ENCODE measurements at places on chromosomes 1 and 21.

GRCh38 chr1:54581621-54582035, 33.6 kb downstream of the ACOT11 start:
- DNase-seq, result peak; percentile 74

- no peak for DNase-seq
These were observed 144.1 kb upstream of the CTTNBP2NL start for GRCh38 chr1:112251766-112252506.

GRCh38 chr1:234629026-234629425, 19.0 kb upstream of the IRF2BP2 start:
- no peak for DNase-seq

DNA sequence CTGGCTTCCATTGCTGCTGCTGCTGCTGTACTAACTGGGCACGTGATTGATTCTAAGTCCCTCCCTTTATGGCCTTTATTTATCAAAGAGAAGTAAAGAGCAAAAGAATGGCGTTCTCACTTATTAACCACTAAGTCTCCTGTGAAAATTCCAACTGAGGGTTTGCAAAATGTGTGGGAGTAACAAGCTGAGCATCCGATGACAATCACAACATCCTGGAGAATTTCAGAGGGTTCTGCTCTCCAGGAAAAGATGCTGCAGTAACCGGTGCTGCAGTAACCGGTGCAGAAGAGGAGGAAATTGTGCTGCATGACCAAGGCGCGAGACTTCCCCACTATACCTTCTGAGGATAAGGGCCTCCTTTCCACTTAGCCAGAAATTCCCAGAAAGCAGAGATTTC, 12.7 kb upstream of the MX2 start:
- no peak for DNase-seq

DNA sequence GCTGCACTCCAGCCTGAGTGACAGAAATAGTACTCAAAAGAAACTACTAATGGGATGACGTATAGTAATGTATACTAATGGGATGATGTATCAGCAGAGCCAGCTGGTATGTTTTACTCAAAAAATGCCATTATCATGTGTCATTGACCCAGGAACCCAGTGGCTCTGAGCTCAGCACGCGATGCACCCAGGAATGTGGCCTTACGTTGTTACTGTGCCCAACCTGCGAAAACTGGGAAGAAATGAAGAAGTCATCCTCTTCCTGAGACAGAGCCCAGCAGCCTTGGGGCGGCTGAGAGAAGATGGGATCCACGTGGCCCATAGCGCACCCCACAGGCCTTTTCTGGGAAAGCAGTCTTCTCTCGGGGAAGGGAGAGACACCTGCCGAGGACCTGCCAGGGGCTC, 8.8 kb downstream of the UBE2J2 start:
- no peak for DNase-seq

DNA sequence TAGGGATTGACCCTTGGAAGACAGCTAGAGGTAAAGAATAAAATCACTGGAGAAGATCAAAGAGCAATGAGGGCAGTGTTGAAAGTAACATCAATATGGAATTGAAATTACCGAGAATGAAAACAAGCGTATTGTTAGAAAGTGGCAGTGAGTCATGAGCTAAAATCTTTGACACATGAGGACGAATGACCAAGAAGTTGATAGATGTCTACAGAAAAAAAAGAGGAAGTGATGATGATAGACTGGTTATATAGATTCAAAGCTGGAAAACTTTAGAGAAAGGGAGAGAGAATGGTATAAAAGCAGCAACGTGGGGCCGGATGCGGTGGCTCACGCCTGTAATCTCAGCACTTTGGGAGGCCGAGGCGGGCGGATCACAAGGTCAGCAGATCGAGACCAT, 12.5 kb upstream of the DNM3 start:
- no peak for DNase-seq

GRCh38 chr1:91282695-91283420, 121.8 kb downstream of the HFM1 start:
- DNase-seq, result peak; percentile 61

DNA sequence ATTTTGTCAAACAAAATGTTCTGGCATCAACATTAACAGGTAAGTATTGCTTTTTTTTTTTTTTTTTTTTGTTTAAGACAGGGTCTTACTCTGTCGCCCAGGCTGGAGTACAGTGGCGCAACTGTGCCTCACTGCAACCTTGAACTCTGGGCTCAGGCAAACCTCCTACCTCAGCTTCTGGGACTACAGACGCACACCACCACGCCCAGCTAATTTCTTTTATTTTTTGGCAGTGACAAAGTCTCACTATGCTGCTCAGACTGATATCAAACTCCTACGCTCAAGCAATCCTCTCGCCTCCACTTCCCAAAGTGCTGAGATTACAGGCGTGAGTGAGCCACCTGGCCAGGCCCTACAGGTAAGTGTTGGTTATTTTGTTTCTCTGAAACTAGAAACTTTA, 2.4 kb downstream of the TUT4 start:
- no peak for DNase-seq

- DNase-seq, result no peak
These were observed 231.2 kb downstream of the DSCAM start for GRCh38 chr21:40615505-40616376.

DNA sequence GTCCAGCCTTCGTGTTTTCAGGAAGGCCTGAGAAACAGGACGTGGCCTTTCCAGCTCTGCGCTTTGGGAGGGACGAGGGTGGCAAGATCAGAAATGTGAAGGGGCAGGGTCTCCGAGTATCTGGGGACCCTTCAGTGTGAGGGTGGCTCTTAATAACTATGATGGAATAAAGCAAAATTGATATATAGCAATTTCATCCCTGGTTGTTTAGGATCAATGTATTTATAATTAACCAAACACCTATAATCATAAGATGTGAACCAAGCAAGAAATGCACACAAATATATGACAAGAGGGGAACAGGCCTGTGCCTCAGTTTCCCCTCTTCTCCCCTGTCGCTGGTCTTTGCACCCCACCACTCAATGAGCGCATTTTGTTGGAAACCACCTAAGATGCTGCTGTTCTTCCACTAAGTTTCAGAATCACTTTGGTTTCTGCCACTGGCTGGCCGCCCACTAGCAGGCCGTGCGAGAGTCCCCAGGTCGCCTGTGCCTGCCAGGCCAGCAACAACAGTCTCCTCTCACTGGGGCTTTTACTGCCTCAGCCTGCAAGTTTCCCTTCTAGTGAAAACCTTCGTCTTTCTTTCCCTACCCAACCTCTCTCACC, 36.6 kb downstream of the UBASH3A start:
- DNase-seq, result no peak

DNA sequence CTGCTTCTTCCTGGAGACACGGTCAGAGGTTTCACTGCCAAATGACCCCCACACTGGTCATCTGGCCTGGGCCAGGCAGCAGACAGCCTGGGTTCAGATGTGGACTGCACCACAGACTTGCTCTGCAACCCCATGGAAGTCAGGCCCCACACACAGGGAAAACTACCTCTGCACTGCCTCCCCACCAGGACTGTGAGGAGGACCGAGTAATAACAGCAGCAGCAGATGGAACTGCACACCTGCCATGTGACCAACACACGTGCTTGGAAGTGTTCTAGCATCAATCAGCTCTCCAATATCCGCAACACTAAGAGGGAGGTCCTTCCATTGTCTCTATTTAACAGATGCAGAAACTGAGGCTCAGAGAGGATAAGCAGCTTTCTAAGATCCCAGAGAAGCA, 51.4 kb downstream of the SLC9A1 start:
- DNase-seq, result no peak

GRCh38 chr1:115332813-115333608, 5.0 kb downstream of the NGF start:
- no peak for DNase-seq

- no peak for DNase-seq
These were observed 19.2 kb downstream of the TRPM2 start for GRCh38 chr21:44372616-44373015.

GRCh38 chr1:75785320-75785982, 605 bp upstream of the RABGGTB start:
- no peak for DNase-seq

GRCh38 chr1:97906567-97907241, 14.1 kb downstream of the DPYD start:
- no peak for DNase-seq

DNA sequence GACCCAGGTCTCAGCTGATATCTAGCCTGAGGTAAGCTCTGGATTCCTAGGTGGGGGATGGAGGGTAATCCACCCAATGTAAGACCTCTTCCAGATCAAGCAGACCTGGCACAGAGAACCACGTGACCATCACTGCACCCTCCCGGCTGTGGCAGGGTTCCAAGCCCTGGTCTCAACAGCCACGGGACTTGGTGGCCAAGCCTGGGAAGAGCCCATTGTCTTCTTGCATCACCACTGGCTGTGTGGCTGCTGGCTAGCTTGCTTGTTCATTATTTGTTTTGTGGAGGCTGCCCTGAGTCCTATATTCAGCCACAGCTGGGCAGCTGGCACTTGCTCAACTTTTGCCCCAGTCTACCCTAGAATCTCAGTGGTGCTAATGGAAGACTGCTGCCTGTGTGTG, 24.1 kb upstream of the NFASC start:
- DNase-seq, result no peak

DNA sequence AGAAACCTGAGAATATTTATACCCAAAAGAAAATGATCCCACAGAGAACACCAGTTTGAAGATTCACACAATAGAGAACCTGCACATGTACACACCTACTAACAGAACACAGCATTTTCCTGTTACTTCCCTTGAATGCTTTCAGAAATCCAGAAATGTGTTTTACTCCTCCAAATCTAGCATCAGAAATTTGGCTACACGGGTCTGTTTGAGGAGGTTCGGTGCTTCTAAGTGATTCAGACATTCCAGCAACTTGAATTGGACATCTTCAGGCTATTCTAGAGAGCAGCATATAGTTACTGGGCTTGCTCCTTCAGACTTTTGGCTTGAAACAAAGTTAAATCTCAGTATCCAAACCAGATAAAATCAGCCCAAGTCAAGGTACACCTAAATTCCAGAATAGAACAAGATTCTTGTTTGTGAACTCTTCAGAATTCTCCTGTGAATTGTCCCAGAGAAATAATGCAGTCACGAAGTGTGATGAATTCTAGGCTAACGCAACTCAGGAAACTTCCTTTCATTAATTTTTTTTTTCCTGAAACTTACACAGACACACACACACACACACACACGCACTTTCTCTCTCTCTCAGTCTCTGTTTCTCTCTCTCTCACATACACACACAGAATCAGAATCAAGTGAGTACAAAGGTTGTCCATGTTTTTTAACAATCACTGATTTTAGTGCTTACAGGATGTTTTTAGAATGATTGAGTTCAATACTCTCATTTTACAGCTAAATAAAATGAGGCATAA, 278.4 kb upstream of the SNX7 start:
- no peak for DNase-seq

DNA sequence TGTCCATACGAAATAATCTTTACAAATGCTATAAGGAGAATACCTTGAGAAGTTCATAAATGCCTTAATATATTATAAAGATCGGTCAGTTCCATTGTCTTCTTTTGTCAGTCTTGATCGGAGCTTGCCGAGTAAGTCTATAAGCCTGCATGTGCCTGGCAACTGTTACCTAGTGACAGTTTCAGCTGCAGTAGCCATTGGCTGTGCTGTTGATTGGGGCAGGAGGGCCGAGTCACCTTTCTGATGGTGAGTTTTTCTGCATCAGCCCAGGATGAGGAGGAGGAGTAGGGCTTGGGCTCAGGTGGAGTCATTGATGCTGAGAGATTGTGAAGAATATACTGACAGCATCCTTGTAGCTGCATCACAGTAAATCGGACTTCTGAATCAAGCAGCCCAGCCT, 1.9 kb upstream of the GPR52 start:
- no peak for DNase-seq

- DNase-seq, result no peak
These were observed 20.7 kb downstream of the NR5A2 start for GRCh38 chr1:200048244-200048643.

GRCh38 chr1:233025157-233025556, 74.7 kb downstream of the NTPCR start:
- DNase-seq, result no peak

- DNase-seq, result no peak
These were observed 9.8 kb downstream of the EDN2 start for GRCh38 chr1:41474490-41475271.

GRCh38 chr1:37476460-37477197, 2.2 kb downstream of the ZC3H12A start:
- DNase-seq, result no peak

DNA sequence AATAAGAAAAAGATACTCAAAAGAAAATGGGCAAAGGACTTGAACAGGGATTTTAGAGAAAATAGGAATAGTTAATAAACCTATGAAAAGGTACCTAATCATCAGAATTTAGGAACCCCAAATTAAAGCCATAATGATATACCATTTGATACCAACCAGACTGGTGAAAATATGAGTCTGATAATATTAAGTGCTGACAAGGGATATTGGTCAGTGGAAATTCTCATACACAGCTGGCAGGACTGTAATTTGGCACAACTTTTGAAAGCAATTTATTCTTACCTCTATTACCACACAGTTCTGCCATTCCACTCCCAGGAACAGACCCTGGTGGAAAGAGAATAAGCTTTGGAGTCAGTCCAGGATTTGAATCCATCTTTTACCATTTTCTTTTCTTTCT, 111.3 kb downstream of the KIF26B start:
- DNase-seq, result no peak

DNA sequence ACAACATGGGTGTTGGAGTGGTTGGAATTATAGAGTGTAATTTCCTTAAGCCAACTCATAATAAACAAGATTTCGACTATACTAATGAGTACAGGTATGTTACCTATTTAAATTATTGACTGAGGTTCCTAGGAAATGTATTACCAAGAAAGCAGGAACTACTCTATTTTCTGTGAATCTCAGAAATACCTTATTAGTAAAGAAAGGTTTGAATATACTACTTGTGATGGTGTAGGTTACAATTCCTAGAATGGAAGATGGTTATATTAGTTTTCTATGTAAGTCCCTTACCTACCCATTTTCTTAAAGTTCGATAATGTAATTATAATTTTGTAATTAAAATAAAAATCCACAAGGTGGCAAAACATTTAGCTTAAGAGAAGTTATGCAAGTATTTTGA, 29.3 kb downstream of the MORC3 start:
- DNase-seq, result no peak

DNA sequence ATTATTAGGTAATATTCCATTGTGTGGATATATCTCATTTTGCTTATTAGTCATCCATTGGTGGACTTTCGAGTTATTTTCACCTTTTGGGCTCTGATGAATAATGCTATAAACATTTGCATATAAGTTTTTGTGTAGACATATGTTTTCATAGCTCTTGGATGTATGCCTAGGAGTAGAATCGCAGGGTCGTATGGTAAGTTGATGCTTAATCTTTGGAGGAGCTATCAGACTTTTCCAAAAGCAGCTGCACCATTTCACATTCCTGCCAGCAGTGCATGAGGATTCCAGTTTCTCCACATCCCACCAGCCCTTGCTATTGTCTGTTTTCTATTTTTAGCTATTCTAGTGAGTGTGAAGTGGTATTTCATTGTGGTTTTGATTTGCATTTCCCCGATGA, 120.3 kb upstream of the TMEM51 start:
- DNase-seq, result no peak

All from hindlimb muscle (tissue), 1 donor.